Astrocyte of the cerebellum (primary cell): ENCODE measurements at places on chromosomes 4 and X.

DNA sequence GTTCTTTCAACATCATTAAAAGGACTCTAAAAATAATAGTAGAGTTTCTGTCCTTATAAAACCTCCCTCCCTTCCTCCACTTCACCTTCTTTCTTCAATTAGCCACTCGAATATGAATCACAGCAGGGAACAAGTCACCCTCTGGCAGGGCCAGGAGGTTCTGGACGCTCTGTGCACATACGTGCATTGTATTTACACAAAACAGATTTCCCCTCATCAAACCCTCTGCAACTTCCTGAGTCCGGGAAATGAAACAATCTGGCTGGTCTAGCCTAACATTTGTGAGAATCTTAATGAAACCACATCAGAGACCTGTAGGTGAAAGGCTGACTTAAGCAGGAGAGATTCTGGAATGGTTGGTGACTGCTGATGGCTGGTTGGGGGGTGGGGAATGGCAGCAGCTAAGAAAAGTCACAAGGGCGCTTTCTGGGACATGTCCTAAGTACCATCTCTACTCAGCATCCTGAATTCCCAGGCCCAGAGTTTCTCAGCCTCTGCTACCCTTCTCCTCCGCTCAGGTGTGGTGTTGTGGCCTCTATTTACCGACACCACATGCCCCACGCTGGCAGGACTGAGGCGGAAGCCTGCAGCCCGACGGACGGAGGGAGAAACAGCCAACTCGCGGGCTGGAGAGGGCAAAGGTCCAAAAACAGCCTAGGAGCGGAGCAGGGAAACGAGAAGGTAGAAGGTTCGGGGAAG, 1.0 kb downstream of the ZDHHC9 start:
- no peak for DNase-seq

DNA sequence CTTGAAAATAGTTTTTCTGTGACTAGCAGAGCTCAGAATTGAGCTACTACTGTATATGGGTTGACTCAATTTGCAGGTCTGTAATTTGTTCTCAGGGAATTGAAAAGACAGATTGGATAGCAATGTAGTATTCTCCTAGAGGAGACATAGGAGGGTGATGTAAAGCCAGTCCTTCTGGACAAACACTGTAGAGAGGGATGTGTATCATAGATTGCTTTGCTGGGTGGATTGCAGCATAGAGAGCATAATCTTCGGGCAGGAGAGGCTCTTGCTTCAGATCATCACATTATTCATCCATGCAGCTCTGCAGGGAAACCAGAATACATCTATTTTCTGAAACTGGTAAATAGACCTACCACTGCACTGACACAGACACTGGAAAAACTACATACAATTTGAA, 1110.5 kb downstream of the RAPGEF2 start:
- DNase-seq: no peak

- DNase-seq: no peak
Measured at GRCh38 chr4:40241941-40242340, 45.1 kb downstream of the RHOH start.

- DNase-seq: no peak
Measured at GRCh38 chr4:153036931-153037482, 100.9 kb downstream of the FHDC1 start.

GRCh38 chr4:112775801-112776200, 138.9 kb downstream of the LARP7 start:
- DNase-seq: no peak

- DNase-seq: no peak
Measured at GRCh38 chr4:81951891-81952455, 421.8 kb downstream of the HNRNPD start.

GRCh38 chr4:118760493-118760892, 75.3 kb downstream of the METTL14 start:
- DNase-seq: no peak

DNA sequence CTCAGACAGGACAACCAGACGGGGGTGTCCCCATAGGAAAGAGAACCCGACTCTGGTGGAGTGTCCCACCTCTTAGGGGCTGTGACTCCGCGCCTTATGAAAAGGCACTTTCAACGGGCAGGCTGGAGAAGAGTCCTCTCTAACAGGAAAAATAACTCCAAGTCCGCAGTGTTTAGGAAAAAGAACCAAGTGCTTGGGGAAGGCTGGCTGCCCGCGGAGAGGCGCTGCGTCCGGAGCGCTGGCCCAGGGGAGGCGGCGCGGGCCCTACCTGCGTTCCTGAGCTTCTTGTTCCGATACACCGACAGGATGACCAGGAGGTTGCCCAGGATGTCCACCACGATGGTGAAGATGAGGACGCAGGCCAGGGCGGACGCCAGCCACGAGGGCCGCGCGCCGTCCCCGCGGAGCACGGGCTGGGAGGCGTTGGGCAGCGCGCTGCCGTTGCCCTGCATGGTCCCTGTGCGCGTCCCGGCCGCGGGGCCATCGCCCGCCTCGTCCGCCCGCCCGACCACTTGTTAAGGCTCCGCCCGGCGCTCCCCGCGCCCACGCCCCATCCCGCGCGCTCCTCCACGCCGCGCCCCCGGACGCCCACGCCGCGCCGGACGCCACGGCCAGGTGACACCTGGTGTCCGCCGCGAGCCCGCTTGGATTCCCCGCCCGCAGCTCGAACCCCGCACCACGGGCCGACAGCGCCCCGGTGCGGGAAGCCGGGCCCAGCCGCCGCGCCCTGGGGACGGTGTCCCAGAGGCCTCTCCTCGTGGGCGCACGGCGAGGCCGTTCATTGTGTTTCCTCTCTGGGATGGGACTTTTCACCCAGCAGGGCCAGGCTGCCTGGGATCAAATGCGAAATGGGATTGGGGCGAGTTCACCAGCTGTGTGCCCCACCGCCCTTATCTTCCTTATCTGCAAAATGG, at the start of gene MTNR1A:
Gene MTNR1A (minus strand): TSS at position 654 of the 914 bp plus-strand sequence. CDS start 202 bp downstream, at position 452.
- DNase-seq: no peak

DNA sequence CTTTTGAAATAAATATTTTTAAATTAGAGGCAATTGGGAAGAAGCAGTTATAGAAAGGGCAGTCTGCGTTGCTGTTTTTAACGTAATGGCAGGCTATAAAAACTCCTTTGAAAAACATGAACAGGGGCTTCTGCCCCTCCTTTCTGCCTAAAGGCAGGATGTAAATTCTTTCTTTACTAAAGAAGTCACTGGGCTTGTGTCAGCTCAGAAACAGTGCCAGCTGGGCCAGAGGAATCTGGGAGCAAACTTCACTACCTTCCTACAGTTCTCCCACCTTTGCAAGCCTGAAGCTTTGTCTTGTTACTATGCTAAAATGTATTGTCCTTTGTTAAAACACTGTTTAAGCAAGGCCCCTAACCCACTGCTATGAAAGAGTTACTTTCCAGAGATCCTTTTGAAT, 1664.8 kb downstream of the RPA4 start:
- DNase-seq: no peak

GRCh38 chrX:151754641-151755215, 20.2 kb downstream of the CNGA2 start:
- DNase-seq: peak; percentile 32

- DNase-seq: no peak
Measured at GRCh38 chr4:67051000-67051789, 494.1 kb downstream of the CENPC start.

DNA sequence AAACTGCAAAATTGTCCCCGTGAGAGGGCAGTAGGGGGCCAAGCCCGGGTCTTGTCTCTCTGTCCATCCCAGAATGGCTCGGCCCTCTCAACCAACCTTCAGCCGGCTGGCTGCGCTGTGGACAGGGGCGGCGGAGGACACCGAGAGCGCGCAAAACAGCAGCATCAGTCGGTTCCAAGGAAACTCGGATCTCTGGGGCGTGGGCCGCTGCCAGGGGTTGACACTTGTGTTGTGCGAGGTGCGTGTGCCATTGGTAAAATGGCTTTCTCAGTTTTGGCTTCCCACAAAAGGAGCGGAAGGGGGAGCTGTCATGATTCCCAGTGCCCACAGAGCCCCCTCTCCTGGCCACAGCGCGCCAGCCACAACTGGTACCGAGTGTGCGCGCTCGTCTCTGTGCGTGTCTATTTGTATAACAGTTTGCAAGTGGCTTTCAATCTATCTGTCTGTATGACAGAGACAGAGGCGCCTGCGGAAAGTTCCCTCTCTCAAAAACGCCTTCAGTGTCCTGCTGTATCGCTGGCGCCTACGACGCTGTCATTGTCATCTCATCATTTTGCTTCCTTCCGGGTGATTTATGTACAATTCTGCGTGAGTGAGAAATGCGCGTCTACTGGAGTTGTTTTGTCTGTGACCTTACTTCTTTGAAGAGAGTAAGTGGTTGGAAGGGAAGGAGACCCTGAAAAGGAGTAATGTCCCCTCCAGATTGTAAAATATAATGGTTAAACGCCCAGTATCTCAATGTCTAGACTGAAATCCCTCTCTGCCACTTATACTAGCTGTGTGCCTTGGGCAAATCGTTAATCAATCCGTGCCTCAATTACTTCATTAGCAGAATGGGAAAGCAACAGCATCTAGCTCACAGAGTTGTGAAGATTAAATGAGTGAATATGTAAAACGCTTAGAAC, 1.8 kb downstream of the DKK2 start:
- DNase-seq: no peak

DNA sequence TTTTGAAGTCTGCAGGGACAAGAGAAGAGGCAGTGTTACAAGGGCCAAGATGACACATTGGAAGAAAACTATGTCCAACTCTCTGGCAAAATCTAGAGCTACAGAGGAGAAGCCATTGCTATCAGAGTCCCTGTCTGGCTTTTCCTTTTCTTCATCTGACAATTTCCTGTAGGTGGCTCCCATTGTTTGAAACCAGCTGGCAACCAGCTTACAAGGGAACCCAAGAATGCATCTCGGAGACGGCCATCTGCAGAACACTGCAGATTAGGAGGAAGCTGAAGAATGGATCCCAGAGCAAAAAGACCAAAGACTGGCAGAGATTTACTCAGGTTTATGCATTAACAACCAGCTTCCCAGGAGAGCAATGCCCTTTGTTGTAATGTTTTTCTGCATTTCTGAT, 216.2 kb upstream of the CTSO start:
- DNase-seq: no peak

GRCh38 chr4:110309675-110310074, 111.3 kb upstream of the ELOVL6 start:
- peak; percentile 84 for DNase-seq

- DNase-seq: no peak
Measured at GRCh38 chrX:97594646-97595224, 711.0 kb downstream of the RPA4 start.
